ENCODE measurements at places on chromosomes 4 and X.

DNA sequence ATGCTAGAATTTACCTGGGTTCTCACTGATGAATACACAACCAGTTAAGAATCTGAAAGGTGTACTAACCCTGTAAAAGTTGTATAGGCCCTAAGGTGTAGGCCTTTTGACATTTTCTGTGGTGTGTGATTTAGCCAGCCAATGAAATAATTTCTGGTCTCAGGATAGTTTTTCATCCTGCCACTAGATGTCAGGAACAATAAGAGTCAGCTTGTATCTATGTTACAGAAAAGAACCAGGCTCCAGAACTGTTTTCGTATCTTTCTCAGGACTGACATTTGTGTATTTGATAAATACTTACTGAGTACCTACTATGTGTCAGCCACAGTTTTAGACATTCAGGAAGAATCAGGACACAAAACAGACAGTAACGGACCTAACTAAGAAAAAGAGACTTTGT, 673.6 kb upstream of the TENM3 start:
- no peak for DNase-seq

DNA sequence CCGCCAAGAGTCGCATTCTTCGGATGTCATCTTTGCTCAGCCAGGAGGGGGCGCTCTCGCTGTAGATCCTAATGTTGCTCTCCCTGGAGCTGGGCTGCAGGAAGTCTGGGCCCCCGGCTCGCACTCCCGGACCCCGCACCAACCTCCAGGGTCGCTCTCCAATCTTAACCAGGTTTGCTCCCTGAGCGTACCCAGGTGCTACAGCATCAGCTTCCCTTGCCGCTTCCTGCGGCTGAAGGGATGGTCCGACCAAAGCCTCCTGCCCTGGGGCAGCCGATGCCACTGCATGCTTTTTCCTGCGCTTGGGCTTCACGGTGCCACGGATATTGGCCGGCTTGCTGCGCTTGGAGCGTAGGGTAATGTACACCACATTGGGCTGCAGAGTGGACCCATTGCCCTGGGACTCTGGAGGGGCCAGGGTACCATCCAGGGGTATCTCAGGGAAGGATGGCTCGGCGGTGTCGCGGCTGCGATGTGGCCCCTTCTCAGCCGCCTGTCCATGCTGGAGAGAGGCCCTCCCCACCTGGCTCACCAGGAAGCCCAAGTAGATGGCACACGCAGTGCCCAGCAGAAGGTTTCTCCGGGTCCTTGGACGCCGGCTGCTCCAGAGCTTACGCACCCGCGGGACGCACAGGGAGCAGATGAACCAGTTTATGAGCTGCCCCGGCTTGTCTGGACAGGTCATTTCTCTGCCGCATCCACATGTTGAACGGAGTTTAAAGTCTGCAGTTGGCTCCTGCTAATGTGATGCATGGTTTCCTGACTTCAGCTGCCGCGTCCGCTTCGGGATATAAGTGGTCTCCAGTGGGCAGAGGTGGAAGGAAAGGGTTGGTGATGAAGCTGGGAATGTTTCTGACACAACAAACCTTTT, 1.9 kb downstream of the GASK1B start:
- DNase-seq: no peak

DNA sequence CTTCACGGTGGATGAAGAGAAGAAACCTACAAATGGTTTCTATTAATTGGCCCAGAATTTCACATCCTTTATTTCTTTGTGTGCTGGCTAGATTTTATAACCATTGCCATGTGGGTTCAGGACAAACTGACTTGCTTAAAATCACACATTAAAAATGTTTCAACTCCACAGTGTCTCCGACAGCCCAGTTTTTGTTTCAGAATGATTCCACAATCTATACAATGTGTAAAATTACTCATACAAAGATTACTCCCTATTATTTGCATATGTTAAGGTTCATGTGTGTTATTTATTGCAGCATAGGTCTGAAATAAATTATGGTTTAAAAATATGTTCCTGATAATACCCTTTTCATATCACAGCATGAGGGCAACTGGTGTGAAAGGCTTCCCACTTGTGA, 20.6 kb downstream of the DCHS2 start:
- DNase-seq: no peak

- DNase-seq: no peak
Observed at GRCh38 chrX:45348296-45348695, 147.6 kb upstream of the DIPK2B start.

- DNase-seq: no peak
Observed at GRCh38 chr4:97104666-97105065, 1038.6 kb downstream of the STPG2 start.

GRCh38 chrX:12390301-12390700, 252.0 kb downstream of the FRMPD4 start:
- no peak for DNase-seq

GRCh38 chr4:41448934-41449333, 89.0 kb upstream of the LIMCH1 start:
- no peak for DNase-seq

DNA sequence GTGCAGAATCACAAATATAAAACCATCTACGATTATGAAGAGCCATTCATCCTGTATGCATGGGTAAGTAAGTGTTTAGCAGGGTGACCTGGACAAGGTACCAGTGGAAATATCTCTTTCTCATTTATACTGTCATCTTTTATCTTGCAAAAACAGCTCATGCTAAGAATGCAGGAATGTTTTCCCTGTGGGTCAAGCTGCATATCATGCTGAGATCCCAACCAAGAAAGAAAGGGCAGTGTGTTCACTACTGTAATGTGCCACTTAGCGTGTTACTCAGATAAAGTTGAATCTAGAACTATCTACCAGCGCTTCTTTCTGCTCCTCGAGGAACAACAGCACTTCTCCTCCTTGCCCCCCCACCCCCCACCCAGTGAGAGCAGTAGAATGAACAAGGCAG, 212.7 kb upstream of the TBL1X start:
- DNase-seq: no peak

- no peak for DNase-seq
Observed at GRCh38 chrX:27882695-27883094, 74.9 kb downstream of the MAGEB10 start.

GRCh38 chr4:86586160-86586572, 7.9 kb upstream of the PTPN13 start:
- no peak for DNase-seq

- DNase-seq: no peak
Observed at GRCh38 chr4:118114720-118115119, 80.4 kb downstream of the NDST3 start.

- no peak for DNase-seq
Observed at GRCh38 chrX:136166221-136166855, 19.0 kb downstream of the FHL1 start.

- no peak for DNase-seq
Observed at GRCh38 chrX:121036137-121036536, 11.3 kb upstream of the GLUD2 start.

- no peak for DNase-seq
Observed at GRCh38 chrX:1076871-1077651, 135.4 kb downstream of the CRLF2 start.

GRCh38 chr4:168059251-168059650, 33.1 kb upstream of the ANXA10 start:
- DNase-seq: no peak

DNA sequence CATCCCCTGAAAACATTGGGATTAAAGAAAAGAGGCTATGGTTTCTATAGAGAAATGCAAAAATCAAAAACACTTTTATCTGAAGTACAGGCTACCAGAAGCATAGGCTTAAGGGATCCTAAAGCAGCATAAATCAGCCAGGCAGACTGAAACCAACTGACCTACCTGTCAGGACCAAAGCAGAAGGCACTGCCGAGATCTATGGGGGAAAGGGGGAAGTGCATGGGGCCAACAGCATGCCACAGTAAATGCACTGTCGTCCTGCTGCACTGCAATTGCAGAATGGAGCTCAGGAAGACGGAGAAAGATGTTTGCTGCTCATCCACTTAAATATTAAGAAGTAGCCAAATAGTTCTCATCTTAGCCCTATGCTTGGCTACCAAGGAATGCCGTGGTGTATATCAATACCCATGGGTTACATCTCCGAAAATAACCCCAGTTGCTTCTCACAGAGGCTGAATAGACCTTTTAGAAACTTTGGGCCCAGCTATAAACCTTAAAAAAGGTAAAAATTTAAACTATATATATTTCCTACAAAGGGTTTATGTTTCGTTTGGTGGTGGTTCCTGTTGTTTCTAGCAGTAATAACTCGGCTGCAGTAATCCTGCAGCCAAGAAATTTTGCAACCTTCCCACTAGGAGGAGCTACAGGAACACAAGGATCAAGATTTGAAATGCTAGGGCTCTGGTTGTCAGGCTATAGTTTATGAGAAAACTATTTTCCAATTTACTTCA, 312.2 kb upstream of the DIAPH2 start:
- no peak for DNase-seq

- no peak for DNase-seq
Observed at GRCh38 chrX:9677098-9677739, 88.4 kb downstream of the GPR143 start.

GRCh38 chrX:28120072-28120471, 138.8 kb upstream of the DCAF8L1 start:
- DNase-seq: no peak

- DNase-seq: no peak
Observed at GRCh38 chr4:15793506-15794363, 15.6 kb downstream of the CD38 start.

DNA sequence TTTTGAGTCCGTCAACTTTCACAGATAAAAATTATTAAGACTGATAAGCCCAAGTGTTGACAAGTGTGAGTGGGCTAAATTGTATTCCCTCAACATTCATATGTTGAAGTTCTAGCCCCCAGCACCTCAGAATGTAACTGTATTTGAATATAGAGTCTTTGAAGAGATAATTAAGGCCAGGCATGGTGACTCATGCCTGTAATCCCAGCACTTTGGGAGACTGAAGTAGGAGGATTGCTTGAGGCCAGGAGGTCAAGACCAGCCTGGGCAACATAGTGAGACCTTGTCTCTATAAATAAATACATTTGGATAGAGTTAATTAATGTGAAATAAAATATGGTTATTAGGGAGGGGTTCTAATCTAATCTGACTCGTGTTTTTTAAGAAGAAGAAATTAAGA, 29.7 kb upstream of the SLC25A4 start:
- no peak for DNase-seq

DNA sequence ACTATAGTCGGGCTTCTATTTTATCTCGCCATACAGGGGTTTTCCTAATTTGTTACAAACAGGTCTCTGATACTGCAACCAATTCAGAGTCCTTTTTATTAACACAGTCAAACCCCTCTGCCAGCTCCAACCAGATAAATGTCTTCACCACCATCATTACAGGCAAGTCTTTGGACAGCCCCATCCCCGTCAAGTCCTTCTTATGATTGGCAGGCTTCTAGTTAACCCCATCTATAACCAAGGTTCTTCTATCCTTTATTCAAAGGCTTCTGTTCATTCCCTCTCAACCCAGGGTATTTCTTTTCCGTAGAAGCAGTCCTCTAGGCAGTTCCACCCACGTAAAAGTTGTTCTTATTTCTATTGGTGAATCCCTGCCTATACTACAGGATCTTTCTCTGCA, 29.9 kb upstream of the FOXR2 start:
- DNase-seq: no peak

DNA sequence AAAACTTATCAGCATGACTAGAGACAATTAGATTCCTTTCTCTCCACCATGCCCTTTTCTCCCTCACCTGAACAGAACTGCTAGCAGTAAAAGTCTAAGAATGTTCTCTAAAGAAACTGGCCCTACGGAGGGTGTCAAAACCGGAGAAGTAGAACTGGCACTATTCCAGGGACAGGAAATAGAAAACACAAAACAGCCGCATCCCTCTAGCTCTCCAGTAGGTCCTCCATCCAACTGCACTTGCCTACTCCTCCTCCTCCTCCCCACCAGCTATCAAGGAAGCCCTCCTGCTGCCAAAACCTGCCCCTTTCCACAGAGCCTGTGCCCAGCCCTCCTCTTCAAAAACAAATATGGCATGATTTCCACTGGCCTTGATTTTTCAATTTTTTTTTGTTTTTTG, 28.4 kb downstream of the FUNDC1 start:
- no peak for DNase-seq

- DNase-seq: no peak
Observed at GRCh38 chr4:175411251-175411650, 400.8 kb downstream of the GPM6A start.

DNA sequence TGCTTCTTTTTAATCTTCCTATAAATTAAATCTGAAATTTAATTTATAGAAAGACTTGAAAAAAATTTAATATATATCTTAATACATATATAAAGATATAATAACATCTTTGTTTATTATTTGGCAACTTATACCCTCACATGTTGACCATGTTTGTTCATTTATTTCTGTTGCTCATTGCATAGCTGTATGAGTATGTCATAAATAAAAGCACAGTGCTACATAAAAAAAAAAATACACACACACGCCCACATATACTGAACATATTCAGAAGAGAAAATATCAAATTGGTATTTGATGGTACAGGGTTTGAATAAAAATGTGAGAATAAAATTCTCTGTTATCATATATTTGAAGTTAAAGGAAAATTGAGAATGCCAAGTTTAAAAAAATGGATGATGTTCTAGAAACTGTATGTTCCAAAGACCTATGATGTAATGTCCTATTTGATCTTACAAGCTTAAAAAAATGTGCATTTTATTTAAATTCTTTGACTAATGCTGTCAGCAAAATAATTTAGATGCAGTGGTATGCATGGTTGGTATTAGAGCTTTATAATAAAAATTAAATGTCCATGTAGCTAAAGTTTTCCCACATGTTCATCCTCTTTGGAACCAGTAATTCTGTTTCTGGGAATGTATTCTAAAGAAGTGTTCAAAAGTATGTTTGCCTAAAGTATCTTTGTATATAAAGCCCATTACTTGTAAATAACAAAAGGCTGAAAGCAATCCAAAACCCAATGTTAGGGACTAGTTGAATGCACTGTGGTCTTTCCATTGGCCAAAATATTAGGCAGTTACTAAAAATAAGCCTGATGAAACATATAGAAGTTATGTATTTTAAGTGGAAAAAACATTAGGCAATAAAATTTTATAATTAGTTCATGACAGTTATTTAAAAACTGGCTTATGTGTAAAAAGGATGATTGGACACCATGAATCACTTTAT, 12.9 kb downstream of the TMEM184C start:
- DNase-seq: no peak

DNA sequence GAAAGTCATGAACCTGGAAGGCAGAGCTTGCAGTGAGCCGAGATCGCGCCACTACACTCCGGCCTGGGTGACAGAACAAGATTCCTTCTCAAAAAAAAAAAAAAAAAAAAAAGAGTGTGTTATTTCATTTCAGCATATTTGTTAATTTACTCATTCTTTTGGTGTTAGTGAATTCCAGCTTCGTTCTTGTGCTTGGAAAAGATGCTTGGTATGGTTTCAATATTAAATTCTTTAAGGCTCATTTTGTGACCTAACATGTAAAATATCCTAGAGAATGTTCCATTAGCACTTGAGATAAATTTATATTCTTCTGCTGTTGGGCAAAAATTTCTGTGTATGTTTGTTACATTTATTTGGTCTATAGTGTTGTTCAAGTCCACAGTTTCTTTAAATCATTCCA, 66.8 kb downstream of the SPIN3 start:
- DNase-seq: no peak

GRCh38 chr4:105551965-105552746, at the start of gene ARHGEF38:
Gene ARHGEF38, plus strand, starts transcription at chr4:105552620. Its CDS starts 146 bp downstream, at chr4:105552766.
- no peak for DNase-seq

- DNase-seq: no peak
Observed at GRCh38 chrX:124260845-124261244, 71.6 kb upstream of the TEX13D start.

GRCh38 chr4:37970702-37971101, 10.5 kb downstream of the PTTG2 start:
- no peak for DNase-seq

GRCh38 chr4:13484749-13485221, 645 bp upstream of the RAB28 start:
- DNase-seq: no peak
